ENCODE measurements at places on chromosomes 13 and 19.

- no peak for DNase-seq
Measured at GRCh38 chr19:10402441-10403038, 802 bp downstream of the CDC37 start.

GRCh38 chr19:43132696-43133095 lies 50.2 kb upstream of the PSG2 start:
- no peak for DNase-seq

DNA sequence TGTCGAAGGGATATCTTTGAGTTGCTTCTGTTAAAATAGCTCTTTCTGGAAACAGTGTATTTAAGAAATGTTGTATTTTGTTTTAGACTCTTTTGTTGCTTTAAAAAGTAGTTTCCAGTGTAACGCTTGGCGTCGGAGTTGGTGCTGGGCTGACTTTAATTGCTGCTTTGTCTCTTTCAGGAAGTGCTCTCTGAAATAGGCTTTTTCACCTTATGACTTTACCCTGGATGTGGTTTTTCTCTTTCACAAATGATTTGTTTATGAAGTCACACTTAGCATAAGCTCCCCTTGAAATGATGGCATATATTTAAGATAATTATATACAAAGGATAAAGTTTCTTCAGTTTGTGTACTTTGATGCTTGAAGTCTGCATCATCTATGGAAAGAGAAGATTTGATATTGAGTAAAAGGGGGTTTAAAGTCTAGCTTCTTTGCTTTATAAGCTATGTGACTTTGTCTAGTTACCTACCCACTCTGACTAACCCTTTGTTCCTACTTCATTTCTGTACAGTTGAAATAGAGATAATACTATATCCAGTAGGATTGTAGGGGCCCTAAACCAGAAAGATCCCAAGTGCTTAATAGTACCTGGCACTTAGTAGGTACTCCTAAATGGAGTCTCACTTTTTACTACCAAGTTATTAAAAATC lies at the start of gene GPR18:
TSS of gene GPR18 (minus strand) at position 170 of the 651 bp plus-strand sequence. CDS start 2,507 bp downstream, outside the sequence.
- no peak for DNase-seq

DNA sequence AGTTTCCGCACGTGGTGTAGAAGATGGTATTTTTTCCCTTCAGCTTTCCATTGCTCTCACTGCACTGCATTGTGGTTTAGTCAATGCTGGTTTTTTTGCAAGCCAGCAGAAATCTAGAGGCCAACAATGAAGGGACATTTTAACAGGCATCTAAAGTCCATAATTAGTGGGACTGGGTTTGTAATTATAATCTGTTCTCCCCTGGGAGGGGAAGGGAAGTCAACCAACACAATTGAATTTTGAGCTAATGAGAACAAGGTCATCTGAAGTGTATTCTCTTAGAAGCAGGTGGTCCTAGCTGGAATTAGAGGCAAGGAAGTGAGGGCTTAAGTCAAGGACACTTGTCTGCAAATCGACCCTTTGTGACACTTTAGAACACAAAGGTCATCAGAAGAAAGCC lies 156.4 kb downstream of the MYO16 start:
- DNase-seq: no peak

GRCh38 chr13:43830497-43830881 lies 43.7 kb upstream of the ENOX1 start:
- no peak for DNase-seq

Data from left forelimb (tissue), 1 donor.